Head of caudate nucleus (tissue), 42 donors: ENCODE measurements at places on chromosomes 4 and X.

DNA sequence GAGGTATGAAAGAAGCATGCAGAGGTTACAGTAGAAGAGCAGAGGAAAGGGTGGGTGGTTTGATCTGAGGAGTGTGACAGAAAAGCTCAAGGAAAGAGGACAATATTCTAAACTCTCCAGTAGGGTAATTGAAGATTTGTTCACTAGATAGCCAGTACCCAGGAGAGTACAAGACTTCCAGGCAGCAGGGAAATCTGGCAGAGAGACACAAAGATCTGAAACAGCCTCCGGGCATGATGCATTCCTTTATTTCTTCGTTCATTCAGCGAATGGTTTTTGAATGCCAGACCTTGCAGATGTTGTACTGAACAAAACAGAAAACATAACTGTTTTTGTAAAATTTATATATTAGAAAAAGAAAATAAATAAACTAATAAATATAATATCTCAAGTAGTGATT, 766.6 kb downstream of the FAT4 start:
- DNase-seq, result no peak

DNA sequence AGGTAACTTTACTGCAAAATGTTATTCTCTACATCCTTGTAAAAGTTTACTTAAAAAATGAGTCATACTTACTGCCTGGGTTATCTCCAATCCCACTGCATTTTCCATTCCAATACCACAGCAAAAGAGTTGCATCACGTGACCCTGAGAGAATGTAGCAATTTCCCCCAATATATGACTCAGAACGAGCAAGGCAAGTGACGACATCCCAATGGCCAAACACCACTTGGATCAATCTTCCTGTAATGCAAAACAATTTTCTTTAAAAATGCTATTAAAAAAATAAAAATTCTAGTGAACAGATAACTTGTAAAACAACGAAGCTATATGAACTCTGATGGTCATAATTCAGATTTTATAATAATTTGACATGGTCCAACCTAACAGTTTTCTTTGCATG, 224.3 kb downstream of the DCLK2 start:
- no peak for DNase-seq

- no peak for DNase-seq
These were observed 1.3 kb upstream of the SOWAHD start for GRCh38 chrX:119756926-119757635.

- no peak for DNase-seq
These were observed 27.1 kb upstream of the RBMX start for GRCh38 chrX:136907621-136908020.

DNA sequence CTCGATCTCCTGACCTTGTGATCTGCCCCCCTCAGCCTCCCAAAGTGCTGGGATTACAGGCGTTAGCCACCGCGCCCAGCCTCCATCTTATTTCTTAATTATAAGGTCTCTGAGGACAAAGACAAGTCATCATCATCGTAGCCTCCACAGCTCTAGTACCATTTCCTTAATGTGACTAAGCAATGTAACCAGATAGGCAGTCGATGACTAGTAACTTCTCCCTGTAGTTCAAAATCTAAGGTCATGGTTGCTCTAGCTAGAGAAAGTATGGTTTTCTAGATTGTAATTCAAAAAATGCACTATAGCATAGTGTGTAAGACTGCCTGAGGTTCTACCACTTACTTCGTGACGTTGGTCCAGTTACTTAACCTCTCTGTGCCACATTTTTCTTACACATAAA, 6.9 kb downstream of the SLC39A8 start:
- no peak for DNase-seq

DNA sequence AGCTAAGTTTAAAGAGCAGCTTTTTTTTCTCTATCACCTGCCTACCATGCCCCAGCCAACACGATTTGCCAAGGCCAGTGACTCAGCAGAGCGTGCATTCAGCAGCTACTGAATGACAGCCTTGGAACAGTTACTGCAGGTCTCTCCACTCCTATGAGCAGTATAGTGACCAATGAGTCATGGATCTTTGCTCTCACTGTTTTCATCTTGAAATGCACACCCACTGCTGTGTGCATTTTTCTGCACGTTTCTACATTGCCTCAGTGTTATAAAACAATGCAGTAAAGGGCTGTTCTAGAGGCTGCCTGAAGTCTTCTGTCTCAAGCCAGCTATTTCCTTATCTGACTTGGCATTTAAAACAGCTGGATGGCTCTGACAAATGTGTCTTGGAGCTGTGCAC, 66.0 kb upstream of the C4orf54 start:
- DNase-seq, result peak; percentile 56

DNA sequence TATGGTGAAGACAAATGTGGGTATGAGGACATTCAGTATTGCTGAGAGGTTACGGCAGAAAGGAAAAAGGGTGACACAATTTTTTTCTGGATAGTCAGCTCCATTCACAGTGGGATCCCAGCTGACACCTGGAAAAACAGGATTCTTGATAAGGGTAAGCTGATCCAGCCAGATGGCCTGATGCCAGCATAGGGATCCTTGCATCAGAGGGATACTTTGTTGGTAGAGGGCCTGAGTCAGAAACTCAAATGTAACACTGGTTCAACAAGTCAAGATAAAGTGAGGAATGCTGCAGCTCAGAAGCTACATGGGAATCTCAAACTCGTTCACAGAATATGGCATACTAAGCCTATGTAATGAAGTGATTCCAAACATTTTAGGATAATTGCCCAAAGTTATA, 726.7 kb downstream of the C4orf33 start:
- no peak for DNase-seq

DNA sequence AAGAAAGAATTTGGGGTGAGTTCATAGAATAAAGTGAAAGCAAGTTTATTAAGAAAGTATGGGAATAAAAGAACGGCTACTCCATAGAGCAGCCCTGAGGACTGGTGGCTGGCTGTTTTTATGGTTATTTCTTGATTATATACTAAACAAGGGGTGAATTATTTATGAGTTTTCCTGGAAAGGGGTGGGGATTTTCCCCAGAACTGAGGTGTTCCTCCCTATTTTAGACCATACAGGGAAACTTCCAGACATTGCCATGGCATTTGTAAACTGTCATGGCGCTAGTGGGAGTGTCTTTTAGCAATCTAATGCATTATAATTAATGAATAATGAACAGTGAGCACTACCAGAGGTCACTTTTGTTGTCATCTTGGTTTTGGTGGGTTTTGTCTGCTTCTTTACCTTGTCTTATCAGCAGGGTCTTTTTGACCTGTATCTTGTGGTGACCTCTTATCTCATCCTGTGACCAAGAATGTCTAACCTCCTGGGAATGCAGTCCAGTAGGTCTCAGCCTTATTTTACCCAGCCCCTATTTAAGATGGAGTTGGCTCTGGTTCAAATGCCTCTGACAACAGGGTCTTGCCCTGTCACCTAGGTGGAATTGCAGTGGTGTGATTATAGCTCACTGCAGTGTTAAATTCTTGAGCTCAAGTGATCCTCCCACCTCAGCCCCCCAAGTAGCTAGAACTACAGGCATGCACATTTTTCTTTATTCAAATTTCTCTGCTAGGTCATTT, 27.1 kb downstream of the RAPGEF2 start:
- no peak for DNase-seq

DNA sequence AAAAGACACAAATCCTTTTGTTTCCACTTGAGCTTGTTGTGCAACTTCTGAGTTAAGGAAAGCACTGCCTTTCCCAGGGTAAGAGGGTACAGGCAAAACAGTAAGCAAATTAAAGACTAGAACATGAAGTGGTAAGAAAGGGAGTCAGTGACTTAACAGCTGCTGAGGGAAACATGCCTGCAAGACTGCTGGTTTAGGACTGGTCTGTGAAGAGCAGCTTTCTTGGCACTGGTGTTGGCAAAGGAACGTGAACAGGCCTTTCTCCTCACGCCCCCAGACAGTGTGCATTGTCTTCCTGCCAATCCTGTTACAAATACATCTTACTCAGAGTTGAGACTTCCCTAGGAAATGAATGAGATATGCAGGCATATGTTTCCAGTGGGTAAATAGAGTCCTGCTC, 2.6 kb downstream of the LHFPL1 start:
- no peak for DNase-seq

DNA sequence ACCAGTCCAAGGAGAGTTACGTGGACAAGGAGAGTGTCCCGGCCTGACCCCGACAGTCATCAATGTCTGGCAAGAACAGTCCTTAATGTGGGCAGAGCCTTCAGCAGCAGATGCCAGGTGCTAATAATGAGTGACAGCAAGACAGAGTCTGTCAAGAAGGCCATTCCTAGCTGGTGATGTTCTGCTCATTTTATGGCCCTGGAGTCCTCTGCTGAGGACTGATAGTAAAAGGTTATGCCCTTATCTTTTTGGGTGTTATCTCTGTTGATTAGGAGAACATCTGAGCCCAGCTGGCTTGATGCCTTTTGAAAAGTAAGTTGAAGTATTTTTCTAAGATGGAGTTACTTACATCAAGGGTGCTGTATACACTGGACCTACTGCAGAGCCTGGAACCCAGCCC, 67.3 kb downstream of the SLC34A2 start:
- no peak for DNase-seq

DNA sequence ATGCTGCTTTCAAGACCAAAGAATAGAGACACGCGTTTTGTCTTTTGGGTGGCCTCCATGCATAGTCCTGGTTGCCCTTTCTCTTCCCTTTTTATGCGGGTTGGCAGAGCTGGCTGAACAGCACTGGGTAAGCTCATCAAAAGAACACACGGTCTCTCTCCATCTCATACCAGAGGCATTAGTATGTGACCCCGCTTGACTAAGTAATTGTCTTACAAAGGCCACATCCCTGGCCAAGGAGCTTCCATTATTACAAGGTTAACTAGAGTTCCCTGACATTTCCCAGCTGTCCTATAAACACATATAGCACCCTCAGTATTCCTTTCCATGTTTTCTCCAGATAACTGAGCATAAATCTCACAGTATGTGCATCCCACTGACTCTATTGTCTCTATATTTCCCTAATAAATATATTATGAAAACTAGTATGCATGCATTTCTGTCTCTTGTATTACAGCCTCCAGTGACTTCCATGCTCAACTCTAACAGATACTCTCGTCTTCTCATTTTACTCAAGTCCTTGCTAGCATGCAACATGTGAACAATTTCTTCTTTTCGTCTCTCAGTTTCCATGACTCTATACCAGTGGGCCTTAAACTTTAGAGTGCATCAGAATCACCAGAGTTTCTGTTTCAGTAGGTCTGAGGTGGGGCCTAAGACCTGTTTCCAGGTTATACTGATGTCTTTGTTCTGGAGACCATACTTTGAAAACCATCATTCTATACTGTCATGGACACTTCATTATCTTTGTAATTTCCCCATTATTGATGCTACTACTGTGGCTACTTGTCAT, 247.7 kb upstream of the ARSJ start:
- no peak for DNase-seq

- DNase-seq, result no peak
These were observed 139.4 kb downstream of the EVC2 start for GRCh38 chr4:5568931-5569330.

GRCh38 chrX:21865436-21865835, 9.6 kb downstream of the YY2 start:
- DNase-seq, result no peak

DNA sequence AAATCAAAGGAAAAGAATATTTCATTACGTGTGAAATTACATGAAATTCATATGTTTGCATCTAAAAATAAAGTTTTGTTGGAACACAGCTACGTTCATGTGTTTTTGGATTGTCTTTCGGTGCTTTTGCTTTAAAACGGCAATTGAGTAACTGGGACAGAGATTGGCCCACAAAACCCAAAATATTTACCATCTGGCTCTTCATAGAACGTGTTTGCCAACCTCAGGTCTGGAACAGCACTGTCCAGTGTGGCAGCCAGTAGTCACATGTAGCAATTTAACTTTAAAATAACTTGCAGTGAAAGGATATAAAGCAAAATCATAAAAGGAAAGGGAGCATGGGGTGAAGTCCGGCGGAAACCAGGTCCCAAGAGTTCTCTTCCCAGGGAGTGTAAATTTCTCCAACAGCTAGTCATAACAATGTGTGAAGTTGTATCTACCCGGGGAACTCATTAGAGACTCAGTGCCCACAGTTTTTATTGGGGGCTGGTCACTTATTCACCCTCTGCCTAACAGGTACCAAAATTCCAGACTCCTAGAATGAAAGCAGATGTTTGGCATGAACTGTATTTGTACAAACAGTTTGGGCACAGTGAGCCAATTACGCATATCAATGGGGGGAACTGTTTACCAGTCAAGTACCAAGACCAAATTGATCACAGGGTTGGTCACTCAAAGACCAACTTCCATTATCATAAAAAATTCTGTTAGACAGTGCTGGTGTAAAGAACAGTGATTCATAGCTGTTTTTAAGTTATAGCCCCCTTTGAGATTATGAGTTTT, 10.3 kb downstream of the OCIAD1 start:
- DNase-seq, result no peak

GRCh38 chr4:176593943-176594342, 198.8 kb downstream of the VEGFC start:
- DNase-seq, result no peak

- DNase-seq, result peak; percentile 40
These were observed 538 bp downstream of the STBD1 start for GRCh38 chr4:76306882-76307659.
